NCI-H1105 treated with DMSO at 0.1 percent for 48 hours (cell line): ENCODE measurements at places on chromosomes 2 and 18.

GRCh38 chr2:61493523-61493942 lies 22.6 kb upstream of the USP34 start:
- DNase-seq, result peak; percentile 6

DNA sequence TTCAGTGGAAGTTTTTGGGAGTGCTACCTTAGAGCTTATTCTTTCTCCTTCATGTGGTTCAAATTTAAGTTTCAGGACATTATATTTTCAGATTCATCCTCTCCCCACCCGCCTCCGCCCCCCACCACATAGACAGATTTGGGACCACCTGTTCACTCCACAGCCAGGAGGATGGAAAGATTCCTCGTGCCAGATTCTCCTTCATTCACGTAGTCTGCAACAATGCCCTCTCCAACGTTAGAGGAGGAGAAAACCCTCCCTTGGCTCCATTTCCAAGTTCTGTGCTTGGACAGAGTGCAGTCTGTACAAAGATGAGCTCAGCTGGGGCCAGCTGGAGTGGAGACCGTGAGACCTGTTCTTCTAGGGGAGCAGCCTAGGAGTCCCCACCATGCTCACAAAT lies 26.2 kb downstream of the POU3F3 start:
- DNase-seq, result no peak

- no peak for DNase-seq
Measured at GRCh38 chr18:21557607-21558253, 42.8 kb downstream of the ESCO1 start.

DNA sequence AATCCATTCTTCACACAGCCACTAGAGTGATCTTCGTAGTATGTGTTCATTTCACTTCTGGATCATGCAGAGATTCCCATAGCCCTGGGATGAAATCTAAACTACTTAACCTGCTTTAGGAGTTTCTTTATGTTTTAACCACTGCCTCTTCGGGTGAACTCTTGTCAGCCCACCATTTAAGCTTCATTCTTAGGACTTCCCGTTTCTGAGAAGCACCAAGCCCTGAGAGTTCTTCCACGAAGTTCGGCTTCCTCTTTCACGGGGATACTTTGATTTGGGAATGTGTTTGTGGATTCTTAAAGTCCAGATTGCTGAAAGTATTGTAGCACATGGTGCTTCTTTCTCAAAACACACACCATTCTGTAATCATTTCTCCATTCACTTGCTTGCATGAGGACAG lies 205.0 kb downstream of the UBE2E3 start:
- no peak for DNase-seq

DNA sequence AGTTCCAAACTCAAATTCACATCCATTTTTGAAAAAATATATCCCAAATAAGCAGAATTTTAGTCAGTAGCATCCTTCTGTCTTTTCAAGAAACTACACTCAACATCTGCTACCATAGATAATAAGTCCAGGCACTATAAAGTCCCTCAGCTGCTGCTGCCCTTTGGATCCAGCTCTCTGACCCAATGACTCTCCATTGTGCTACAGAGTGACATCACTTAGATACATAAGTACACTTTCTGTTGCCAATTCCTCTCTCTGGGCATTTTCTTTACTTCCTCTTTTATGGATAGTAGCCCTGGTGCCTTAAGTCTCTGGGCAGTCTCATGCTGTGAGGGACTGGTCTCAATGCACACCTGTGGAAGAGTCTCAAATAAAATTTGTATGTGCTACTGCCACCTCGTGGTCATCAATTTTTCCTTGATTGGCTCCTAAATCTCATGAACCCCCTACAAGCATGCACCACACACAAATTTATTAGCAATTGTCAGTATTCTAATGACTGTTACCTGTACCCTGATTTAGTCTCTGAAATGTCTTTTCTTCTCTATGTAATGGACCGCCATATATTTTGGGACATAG lies 219.2 kb downstream of the LRP1B start:
- DNase-seq, result peak; percentile 21

DNA sequence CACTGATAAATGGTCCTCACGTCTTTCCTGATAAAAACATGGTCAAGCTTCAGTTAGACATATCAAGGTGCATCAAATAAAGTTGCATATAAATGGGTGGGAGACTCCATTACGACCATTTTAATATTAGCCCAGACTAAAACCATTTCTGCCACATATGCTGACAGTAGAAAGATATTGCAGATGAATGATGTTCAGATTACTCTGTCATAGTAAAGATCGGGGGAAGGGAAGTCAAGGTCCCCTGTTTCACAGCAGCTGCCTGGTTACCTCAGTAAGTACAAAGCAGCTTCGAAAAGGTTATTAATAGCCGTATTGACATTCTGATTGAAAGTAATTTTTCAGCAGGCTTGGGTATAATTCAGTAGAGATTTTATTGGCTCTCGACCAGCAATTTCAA lies 927.7 kb upstream of the CDH2 start:
- peak; percentile 32 for DNase-seq

DNA sequence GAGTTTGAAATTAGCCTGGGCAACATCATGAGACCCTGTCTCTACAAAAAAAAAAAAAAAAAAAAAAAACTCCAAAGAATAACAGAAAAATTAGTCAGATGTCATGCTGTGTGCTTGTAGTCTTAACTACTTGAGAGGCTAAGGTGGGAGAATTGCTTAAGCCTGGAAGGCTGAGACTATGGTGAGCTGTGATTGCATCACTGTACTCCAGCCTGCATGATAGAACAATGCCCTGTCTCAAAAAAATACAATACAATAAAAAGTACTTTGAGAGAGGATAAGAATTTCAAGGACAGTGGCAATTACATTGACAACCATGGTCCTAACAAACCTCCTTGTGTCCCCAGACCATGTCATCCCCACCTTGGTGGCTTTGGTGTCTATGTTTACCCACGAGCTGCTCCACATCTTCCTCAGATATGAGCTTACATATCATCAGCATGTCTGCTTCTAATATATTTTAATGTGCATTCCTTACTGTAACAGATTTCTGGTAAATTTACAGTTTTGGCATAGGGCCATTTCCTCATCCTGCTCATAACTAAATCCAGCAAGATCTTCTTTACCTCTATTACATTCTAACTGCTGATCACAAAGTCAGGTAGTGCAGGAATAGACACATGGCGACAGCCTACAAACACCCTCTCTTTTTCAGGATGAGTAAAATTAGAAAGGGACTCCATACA lies 437.7 kb upstream of the HNRNPA3 start:
- no peak for DNase-seq

DNA sequence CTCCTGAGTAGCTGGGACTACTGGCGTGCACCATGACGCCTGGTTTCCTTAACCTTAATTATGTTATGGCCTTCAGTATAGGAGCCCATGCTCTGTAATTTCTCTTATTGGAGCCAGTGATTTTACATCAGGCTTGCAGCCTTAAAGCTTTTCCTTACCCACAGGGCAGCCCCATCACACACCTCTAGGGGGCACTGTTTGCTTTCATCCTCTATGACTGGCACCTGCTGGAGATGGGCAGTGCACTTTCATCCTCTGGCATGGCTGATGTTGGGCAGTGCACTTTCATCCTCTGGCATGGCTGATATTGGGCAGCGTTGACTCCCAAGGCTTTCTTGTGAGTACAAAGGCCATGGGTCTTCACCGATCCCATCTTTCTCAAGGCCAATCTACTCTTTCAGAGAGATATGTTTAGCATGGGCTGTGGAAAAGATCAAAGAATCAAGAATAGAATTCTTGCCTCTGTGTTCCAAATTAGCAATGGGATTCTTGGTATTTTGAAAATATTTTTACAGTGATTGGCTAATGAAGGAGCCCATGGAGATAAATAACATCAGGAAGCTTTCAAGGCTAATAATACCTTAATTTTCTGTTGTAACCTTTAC lies 80.7 kb upstream of the MEX3C start:
- DNase-seq, result peak; percentile 47

GRCh38 chr2:169397697-169398096 lies 35.4 kb upstream of the LRP2 start:
- peak; percentile 21 for DNase-seq

GRCh38 chr18:49168281-49168985 lies 217.7 kb upstream of the SMAD7 start:
- DNase-seq, result no peak

GRCh38 chr2:32418778-32419177 lies 62.0 kb downstream of the BIRC6 start:
- no peak for DNase-seq

DNA sequence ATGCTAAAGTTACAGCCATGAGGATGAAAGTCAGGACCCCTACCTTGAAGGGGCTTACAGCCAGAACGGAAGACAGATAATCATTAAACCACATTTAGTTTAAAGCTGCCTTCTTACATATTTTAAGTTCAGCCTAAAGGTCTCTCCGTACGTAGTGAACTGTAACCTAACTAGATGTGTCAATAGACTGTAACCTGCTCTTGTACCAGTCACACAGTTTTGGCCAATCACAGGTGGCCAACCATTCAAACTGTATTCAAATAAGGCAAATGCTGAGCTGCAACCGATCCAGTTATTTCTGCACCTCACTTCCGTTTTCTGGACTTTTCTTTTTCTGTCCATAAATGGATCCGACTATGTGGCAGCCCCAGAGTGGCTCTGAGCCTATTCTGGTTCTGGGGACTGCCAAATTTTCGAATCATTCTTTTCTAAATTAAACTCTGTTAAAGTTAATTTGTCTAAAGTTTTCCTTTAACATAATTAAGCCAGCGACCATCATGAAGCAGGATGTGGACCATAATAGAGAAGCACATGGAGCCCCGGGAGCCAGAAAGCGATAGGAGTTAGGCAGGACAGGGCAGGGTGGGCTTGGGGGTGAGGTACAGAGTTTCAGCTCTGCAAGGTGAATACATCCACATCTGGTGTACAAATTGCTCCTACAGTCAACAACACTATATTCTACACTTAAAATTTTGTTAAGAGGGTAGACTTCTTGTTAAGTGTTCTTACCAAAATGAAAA lies 48.4 kb upstream of the YPEL5 start:
- DNase-seq, result no peak

DNA sequence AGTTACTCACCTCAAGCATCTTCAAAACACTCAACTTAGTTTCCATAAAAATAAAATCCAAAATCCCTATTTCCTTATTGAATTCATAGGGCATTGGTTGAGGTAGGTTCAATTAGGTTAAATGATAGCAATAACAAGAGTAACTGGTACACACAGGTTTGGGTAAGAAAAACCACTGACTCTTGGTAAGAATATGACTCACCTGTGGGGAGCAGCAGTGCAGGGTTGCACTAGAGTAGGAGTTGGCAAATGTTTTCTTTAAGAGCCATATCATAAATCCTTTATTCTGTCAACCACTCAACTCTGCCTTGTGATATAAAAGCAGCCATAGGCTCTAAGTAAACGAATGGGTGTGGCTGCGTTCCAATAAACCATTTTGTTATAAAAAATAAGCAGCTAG lies 71.4 kb upstream of the CDH20 start:
- DNase-seq, result no peak

- DNase-seq, result no peak
Measured at GRCh38 chr2:156573710-156574109, 137.5 kb downstream of the GPD2 start.

DNA sequence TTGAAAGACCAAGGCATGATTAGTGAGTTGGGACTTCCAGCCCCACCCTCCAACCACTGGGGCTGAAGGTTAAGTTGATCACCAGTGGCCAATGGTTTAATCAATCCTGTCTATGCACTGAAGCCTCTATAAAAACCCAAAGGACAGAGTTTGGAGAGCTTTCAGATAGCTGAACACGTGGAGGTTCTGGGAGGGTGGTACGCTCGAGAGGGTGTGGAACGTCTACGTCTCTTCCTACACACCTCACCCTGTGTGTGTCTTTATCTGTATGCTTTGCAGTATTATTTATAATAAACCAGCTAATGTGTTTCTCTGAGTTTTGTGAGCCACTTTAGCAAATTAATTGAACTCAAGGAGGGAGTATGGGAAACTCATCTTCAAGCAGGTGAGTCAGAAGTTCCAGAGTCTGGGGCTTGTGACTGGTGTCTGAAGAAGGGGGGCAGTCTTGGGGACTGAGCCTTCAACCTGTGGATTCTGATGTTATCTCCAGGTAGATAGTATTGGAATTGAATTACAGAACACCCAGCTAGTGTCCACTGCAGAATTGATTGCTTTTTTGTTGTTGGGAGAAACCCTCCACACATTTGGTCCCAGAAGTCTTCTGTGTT lies 20.3 kb downstream of the ACTR3 start:
- no peak for DNase-seq

GRCh38 chr2:37880551-37880950 lies 44.5 kb upstream of the RMDN2 start:
- no peak for DNase-seq

DNA sequence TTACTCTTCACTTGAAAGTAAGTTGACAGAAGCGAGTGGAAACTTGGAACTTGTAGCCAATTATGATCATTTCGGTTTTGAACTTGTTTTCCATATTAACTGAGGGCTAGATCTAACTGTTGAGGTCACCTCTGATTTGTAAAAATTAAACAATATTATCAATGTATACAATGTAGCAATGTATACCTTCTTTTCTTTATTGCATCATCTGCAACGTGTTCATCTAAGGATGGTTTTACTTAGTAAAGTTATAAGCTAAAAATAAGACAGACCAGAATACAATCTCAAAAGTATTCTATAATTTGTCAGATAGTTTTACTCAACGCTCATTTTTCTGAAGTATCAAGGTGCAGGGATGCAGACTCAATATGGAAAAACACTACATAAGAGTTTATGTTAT lies 435.0 kb upstream of the TNP1 start:
- no peak for DNase-seq

DNA sequence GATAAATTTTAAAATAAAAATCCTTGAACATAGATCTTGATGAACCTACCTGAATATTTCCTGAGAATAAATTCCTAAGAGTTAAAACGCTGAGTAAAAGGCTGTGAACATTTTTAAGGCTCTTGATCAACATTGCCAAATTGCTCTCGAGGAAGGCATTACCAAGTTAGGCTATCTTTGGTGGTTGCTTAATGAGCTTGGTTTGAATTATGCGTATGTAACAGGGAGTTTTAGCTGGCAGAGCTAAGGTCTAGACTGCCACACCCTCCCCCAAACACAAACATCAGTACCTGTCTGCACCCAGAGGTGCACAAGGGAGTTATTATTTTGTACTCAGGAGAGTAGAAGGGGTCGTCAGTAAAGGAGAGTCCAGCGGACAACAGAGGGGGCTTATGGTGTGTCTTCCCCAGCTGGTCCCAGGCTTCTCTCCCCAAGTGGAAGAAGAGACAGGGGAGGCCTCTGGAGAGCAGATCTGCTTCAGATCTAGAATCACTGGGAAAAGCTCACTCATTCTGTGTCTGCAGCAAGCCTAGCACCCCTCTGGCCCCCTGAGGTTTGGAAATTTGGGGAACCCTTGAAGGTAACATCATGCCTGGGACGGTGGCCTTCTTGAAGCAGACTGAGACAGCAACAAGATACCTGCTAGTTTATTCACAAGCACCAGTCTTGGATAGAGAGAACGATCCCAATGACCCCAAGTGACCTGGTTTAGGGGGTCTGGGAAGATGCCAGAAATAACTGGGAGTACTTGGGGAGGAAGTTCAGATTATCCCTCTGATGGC lies 197.2 kb upstream of the ID2 start:
- no peak for DNase-seq
